A172 (cell line): ENCODE measurements at places on chromosomes 7 and 10. TPM values are rescaled to one million over a fixed set of nuclear protein-coding genes. Genes with fewer than 3 reads are reported as not detected.

GRCh38 chr7:20441991-20442441 lies 111.3 kb downstream of the ITGB8 start:
- DNase-seq, result no peak

GRCh38 chr10:19499291-19499770 lies 316.9 kb upstream of the PLXDC2 start:
- no peak for DNase-seq

The TMEM229A gene
- not detected in 2 replicates for total RNA-seq

The ECHDC3 gene
- total RNA-seq, result not detected in 2 replicates
